ENCODE measurements at places on chromosomes 3 and 15.

DNA sequence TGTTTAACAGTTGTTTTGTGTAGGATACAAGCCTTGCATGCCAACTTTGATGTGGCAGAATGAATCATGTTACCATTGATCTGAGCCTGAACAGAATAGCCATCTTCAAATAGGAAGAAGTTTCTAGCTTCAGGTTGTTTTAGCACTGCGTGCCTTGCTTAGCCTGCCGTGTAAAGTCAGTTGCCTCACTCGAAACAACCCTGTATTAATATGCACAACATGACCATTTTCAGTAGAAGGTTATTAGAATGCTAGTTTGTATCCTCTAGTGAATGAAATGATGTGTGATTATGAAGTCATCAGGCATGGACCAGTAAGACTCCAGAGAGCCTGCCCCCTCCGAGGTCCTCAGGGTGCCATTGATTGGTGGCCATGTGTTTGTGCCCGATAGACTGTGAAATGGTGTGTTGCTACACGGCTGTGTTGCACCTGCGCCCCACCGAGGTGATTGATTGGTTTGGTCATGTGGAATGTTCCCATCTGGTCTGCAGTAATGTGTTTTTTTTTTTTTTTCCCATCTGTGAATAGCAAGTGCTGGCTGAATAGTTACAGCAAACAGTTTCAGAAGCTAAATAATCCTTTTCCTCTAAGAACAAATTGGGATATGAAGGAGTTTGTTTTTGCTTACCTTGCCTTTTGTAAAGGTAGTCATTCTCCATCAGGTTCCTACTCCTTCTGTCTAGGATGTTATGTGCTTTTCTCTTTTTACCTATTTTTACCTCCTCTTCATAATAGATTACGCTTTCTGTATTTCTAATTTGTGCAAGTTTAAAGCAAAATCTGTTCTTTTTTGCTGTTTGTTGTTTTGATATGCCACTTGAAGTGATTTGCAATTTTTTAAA lies 214.9 kb downstream of the TCF12 start:
- peak; percentile 20 for DNase-seq

DNA sequence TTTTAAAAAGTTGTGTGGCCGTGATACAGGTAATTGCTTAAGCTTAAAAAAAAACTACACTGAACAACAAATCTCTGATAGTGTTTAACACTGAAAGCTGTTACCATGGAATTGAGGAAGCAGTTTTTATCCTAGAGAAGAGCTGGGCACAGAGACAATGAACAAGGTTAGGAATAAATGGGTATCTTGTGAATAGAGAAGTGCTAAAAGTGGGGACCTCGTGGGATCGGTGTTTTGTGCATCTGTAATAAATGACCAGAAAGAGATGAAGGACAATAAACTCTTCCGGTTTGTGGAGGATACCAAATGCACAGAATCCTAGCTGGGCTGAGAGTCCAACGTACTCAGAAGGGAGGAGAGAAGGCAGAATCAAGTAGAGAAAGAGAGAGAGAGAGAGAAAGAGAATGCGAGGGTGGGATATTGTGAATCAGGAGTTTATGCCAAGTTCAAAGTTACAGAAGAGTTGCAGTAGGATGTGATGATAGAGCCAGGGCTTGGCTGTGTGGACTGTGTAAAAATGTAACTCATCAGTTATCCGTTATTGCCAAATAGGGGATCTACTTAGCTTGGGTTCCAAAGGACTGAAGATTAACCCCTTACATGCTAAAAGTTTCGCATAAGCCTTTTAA lies 148.9 kb downstream of the IL20RB start:
- DNase-seq = no peak

DNA sequence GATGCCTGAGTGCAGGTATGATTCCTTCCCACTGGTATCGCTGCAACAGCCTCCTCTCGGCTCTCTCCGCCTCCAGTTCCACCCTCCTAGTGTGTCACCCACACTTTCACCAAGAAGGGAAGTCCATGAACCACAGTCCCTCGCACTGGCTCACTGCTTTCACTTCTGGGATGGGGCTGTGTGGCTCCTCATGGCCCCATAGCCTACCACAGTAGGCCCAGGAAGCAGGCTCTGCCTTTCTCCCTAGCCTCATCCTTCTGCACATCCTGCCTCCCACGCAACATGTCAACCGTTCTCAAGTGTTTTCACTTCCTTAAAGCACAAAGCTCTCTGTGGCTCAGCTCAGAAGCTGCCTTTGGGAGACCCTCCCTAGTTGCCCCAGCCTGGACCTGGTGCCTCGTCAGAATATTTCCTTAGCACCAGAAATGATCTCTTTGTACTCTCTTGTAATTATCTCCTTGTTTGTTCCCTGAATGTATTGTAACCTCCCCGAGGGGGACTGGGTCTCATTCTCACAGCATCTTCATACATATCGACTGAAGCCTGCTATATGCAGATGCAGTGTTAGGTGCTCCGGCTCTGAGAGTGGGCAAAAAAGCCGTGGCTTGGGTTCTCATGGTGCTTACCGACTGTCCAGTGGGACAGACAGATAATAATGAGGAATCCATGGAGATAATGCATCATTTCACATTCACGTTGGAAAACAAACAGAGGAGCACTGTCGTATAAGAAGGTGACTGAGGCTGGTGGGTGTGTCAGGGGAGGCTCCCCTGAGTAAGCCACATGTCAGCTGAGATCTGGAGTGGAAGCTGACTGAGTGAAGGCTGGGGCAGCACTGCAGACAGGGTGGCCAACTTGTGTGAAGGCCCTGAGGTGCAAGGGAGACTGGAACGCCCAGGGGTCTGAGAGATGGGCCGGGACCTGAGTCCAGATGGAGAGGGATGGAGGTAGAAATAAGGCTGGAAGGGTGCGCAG lies 107.1 kb downstream of the DGKG start:
- DNase-seq = no peak

- no peak for DNase-seq
Measured at GRCh38 chr15:96066852-96067495, 263.5 kb upstream of the NR2F2 start.

- no peak for DNase-seq
Measured at GRCh38 chr3:8872261-8872660, 91.0 kb downstream of the RAD18 start.

DNA sequence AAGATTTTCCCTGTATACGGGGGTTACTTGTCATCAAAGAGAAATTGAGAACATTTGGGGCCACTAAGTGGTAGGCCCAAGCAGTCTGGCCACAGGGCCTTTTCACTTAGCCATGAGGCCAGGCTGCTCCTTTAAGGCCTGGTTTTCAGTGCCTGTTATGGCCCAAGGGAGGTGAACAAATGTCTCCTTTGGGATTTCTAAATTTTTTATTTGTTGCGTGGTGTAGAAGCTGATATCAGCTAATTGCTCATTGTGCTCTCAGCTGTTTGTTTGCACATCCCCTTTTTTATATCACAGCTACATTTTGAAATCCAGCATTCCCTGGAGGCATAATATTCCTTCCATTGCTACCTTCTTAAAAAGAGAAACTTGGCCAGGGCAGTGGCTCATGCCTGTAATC lies 48.5 kb downstream of the RLBP1 start:
- no peak for DNase-seq

- no peak for DNase-seq
Measured at GRCh38 chr3:189204167-189204866, 32.5 kb downstream of the TPRG1 start.

DNA sequence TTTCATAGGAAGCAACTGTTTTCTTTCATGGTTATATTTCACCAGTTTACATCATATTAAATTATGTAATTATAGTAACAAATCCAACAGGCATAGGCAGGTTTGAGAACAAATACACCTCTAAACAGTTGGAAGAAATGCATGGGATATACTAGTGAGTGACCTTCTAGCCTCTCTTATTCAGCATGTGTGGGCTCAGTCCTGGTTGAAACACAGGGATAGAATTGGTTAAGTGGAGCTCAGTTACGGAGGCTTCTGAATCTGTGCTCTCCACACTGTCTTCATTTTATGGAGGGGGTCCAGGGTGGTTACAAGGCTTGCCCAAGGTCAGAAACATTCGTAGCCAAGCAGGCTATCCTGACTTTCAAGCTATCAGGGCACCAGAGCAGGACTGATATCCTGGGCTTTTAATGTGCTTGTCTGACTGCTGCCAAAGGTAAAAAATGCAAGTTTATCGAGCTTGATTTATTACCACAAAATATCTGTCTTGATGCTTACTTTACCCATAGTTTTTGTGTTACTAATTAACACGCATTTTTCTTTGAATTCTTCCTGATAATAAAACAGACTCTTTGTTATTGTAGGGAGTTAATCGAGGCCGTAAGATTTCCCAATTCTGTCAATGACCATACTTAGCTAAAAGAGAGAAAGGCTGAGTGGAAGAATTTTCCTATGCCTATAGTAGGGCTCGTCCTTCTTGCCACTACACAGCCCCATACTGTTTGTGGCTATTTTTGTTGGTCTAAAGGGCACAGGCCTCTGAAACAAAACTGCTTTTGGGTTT lies 89.6 kb downstream of the FILIP1L start:
- no peak for DNase-seq

- DNase-seq = no peak
Measured at GRCh38 chr3:105656651-105657504, 211.9 kb downstream of the CBLB start.

DNA sequence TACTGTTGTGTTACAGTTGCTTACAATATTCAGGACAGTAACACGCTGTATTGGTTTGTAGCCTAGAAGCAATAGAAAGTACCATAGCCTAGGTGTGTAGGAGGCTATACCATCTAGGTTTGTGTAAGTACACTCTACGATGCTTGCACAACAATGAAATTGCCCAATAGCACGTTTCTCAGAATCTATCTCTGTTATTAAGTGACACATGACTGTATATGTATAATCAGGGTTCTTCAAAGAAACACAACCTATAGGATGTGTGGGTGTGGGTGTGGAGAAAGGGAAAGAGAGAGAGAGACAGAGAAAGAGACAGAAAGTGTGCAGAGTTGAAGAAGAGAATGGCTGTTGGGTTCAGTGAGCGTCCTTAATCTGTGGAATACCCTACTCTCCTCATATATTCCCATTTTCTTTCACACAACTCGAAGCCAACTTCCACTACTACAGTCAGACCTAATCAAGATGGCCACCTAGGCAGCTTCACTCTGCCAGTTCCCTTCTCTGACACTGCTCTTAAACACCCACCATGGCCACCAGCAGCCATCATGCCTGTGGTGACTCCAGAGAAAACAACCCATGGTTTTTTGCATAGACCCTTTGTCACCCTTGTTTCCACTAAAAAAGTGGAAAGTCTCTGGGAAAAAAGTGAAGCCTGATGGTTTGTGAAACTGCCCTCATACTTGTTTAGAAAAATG lies 5.8 kb upstream of the PPP4R2 start:
- no peak for DNase-seq

DNA sequence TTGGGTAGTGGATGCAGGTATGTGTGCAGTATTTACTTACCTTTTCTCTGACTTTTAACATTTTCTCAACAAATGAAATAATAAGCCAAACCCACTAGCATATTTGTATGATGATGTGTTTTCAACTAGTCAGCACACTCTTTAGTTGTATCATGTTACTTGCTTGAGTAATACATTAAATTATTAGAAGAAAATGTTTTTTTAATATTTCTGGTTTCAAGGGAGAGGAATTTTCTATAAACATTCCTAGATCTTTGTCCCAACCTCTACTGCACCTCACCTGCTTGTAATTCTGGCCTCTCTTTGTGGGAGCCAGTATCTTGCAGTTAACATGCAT lies 161.8 kb upstream of the CBLB start:
- DNase-seq = no peak

DNA sequence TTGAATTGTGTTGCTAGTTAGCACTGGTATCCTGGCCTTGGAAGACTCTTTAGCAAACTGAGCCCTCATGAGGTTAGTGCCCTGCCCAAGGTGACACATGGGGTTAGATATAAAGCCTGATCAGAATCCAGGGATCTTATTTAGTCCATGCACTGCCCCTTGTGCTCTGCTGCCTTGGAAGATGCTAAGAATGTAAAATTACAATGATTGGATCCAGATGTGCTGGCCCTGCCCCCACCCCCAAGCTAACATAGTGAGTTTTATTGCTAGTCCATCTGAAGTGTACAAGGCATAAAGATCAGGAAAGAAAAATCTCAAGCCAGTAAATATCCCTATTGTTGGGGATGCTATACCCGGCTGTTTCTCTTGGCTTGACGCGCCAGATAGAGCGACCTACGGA lies 248.1 kb upstream of the C2CD4B start:
- no peak for DNase-seq

DNA sequence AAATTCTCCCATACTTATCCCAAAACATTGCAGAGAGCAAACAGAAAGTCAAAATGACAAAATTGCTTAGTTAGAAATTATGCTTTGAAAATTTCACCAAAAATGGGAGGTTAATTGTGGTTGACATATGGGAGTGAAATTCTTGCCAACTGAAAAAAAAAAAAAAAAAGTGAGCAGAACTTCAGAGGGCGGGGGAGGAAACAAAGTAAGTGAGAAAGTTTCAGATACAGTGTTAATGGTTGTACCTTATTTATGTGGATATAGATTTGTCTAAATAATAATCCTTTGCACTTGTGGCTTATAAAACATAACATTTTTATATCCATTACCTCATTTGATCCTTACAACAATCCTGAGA lies 91.5 kb upstream of the RAP2B start:
- no peak for DNase-seq

GRCh38 chr15:69042531-69042930 lies 28.0 kb downstream of the NOX5 start:
- no peak for DNase-seq

DNA sequence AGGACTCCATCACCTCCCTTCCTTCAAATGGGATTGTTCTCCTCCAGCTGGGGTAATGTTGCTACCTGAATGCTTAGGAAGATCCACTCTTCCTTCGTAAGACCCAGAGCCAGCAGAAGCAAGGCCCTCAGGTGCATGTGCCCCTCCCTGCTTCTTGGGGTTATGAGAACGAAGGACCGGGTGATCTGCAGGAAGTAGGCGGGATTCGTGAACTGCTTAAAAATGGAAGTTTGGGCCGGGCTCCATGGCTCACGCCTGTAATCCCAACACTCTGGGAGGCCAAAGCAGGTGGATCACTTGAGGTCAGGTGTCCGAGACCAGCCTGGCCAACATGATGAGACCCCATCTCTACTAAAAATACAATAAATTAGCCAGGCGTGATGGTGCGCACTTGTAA lies 8.0 kb downstream of the TLR9 start:
- DNase-seq = no peak

GRCh38 chr15:75112278-75112847 lies 89.0 kb downstream of the PPCDC start:
- no peak for DNase-seq

- no peak for DNase-seq
Measured at GRCh38 chr15:92690395-92690794, 34.8 kb upstream of the FAM174B start.

DNA sequence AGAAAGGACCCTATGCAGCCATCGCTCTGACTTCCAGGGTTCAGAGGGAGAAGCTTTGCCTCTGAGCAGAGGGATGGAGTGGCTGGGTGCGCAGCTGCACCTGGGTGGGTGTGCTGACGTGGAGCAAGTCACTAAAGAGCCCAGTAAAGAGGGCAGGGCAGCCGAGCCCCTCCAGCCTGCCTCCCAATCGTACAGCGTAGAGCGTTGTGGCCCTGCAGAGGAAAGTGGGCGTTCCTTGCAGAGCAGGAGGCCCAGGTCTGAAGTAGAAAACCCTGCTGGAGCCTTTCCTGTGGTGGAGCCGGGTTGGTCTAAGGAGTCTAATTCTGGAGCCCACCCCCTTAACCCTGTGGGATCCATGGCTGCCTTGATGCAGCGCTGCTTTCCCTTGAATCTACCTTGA lies 61.0 kb downstream of the ABTB1 start:
- no peak for DNase-seq
